Stimulated activated CD4-positive, alpha-beta T cell treated with anti-CD3 and anti-CD28 coated beads, TNF-alpha, amount 100 ng/mL, for 4 hours (primary cell): ENCODE measurements at places on chromosomes 13 and 19.

DNA sequence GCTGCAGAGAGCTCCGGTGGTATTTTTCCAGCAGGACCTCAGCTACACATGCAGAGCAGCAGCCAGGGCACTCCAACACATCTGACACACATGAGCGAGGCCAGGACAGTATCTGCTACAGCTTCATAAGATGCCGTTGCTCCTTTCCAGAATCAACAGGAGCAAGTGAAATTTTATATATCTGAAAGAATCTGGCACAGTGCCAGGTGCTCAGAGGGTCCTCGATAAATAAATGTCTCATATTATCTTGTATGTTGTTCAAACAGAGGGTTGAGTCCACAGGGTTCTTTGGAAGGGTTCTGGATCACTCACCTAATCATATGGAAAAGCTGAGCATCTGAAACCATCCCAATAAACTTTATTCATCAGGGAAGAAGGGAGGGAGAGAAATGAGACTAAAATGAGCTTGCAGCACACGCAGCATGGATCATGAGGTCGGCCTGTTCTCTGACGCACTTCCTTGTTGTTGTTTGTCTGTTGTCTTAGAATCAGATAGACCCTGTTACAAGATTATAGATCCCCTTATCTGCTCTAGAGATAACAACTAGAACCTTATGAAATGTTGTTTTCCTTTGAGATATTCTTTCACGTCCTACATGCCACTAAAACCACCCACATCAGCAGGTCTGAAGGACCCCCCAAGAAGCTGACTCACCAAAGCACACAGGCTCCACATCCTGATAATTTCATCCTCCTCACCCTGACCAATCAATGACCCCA, 3.2 kb upstream of the METTL21C start:
- no peak for DNase-seq

DNA sequence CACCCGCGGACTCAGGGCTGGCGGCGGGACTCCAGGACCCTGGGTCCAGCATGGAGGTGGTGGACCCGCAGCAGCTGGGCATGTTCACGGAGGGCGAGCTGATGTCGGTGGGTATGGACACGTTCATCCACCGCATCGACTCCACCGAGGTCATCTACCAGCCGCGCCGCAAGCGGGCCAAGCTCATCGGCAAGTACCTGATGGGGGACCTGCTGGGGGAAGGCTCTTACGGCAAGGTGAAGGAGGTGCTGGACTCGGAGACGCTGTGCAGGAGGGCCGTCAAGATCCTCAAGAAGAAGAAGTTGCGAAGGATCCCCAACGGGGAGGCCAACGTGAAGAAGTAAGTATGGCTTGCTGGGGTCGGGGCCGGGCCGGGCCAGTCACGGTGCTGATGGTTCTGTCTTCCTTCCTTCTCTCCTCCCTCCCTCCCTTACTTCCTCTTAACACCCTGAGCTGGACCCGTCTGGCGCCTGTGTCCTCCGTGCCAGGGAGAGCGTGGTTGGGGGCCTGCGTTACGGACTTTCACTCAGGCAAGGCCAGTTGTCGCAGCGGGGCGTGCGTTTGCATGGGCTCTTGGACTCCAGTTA, 1.4 kb downstream of the STK11 start:
- no peak for DNase-seq

DNA sequence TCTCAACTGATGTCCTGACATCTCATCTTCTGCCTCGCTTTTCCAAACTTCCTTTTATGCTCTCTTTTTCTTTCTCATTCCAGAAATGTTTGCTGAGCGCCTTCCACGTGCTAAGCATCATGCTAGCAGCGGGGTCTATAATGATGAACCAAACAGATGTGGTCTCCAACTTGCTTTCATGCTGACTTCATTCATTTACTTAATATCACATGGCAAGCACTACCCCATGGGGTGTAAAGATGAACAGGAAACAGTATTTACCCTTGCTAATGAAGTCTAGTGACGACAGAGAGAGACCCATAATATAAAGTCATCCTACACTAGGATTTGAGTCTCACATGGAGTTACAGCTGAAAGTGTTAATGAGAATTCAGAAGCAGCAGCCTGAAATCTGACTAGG, 21.6 kb upstream of the URAD start:
- no peak for DNase-seq

DNA sequence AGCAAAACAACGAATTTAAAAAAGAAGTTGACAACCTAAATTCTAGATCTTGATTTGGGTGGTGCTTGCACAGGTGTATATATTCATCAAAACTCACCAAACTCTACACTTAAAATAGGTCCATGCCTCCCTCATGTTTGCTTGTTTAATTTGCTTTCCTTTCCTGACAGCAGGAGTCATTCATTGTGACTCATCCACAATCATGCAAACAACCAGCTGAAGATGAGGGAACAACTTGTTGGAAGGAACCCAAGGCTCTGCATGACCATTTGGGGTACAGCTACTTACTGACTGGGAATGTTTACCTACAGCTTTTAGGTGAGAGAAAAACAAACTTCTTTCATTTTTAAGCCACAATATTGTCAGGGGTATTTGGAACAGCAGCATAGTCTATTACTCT, 96.6 kb downstream of the RXFP2 start:
- no peak for DNase-seq

DNA sequence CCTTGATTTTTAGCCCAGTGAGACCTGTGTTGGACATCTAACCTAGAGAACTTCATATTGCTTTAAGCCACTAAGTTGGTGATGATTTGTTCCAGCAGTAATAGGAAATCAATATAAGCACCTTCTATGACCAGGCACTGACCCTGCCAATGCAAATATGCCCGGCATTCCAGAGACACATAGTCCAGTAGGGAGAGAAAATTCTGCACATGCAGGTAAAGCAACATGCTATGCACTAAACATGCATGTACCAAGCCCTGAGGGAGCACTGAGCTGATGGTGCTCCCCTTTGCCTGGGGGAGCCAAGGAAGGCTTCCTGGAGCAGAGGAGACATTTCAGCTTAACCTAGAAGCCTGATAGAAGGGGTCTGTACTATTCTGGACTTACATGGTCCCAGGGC, 40.4 kb upstream of the C13orf42 start:
- no peak for DNase-seq

- no peak for DNase-seq
These were observed 2.3 kb downstream of the PRAM1 start for GRCh38 chr19:8500158-8500557.

- DNase-seq: no peak
These were observed 922 bp upstream of the ERVK3-1 start for GRCh38 chr19:58304255-58304654.

GRCh38 chr13:105545811-105546210, 989.7 kb downstream of the EFNB2 start:
- DNase-seq: no peak

GRCh38 chr19:16342002-16342715, 17.5 kb downstream of the KLF2 start:
- DNase-seq: peak; percentile 32

- no peak for DNase-seq
These were observed 10.2 kb downstream of the ZNF132 start for GRCh38 chr19:58429745-58430144.

GRCh38 chr13:20412691-20413355, 112.8 kb downstream of the CRYL1 start:
- DNase-seq: no peak

DNA sequence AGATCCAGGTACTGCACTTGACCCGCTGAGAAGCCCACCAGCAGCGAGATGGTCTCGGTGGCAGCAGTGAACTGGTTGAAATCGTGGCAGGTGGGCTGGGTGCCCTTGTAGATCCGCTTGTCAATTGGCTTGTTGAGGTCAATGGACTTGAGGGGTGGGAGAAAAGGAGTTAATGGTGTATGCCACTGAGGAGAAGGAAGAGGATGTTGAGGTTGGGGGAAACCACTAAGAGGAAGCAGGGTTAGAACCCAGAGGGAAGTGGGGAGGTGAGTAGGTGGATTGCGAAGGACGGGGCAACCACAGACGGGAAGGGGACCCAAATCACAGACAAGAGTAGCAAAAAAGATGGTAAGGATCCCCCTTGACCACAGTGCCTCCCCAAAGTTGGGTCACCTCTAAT, 1.7 kb downstream of the DMWD start:
- DNase-seq: no peak

DNA sequence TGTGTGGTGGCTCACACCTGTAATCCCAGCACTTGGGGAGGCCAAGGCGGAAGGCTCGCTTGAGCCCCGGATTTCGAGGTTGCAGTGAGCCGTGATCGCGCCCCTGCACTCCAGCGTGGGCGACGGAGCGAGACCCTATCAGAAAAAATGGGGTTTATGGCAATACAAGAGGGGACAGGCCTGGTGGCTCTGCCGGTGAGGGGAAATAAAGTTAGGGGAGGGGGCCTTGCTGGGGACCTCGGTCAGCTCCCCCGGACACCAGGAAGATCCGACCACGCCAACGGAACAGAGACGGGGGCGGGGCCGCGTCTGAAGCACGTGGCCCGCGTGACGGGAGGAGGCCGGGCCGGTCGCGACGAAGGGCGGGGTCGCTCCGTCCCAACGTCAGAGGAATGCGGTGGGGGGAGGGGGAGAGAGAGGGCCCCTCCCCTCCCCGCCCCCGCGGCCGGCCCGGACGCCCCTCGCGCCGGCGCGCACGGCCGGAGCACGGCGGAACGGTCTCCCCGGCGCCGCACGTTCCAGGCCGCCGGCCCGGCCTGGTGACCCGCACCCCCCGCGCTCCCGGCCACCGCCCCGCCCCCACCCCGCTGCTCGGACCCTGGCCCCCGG, 1.9 kb upstream of the HNRNPL start:
- DNase-seq: peak; percentile 84

GRCh38 chr13:83879431-83880171, 2.7 kb downstream of the SLITRK1 start:
- no peak for DNase-seq

DNA sequence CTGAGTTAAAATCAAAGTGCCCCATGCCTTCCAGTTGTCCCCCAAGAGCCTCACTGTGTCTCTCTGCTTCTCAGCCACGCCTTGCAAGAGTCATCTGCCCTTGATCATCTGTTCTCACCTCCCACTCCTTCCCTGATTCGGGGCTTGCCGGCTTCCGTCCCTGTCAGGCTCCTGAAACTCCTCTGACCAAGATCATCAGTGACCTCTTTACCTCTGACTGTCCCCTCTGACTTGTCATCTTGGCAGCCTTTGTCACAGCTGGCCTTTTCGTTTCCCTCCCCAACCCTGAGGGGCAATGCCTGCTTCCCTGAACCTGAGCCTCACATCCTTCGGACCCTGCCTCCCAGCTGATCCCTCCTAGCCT, 66.3 kb downstream of the MAP4K1 start:
- DNase-seq: no peak

GRCh38 chr13:97743938-97744337, 209.5 kb upstream of the IPO5 start:
- DNase-seq: no peak

- peak; percentile 51 for DNase-seq
These were observed 43.1 kb downstream of the CYP4F22 start for GRCh38 chr19:15551293-15552004.

DNA sequence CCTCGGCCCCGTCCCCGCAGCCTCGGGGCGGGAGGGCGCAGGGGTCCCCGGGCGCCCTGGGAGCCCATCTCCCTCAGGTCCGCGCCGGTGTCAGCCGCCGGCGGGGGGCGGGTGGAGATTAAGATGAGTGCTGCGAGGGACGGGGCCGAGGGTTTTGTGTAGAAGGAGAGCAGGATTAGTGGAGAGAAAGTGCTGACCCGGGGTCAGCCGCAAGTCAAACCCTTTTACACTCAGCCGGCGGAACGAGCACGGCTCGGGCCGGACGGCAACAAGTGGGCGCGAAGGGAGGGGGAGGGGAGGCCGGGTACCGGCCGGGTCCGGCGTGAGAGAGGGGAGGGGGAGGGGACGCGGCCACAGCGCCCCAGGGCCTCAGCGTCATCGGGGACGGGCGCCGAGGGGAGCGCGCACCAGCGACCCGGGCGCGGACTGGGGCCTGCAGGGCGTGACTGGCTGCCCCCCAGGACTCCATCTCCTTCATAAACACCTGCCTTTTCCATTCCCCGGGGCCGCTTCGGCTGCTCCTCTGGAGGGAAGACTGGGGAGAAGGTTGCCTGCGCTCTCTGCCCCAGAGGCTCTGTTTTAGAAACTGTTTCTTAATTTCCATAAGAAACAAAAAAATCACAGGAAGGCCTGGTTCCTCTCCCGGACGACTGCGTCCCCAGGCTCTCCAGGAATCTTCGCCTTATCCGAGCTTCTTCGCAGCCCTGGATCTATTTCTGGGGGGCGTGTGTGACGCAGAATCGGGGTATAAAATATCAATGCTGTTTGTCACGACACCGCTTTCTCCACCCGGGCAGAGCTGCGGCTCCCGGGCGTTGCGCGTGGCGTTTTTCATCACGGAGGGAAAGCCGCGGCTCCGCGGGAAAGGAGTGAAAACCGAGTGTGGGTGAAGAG, 6.5 kb downstream of the SOX1 start:
- no peak for DNase-seq

GRCh38 chr19:10045371-10045770, 32.1 kb downstream of the RDH8 start:
- no peak for DNase-seq

DNA sequence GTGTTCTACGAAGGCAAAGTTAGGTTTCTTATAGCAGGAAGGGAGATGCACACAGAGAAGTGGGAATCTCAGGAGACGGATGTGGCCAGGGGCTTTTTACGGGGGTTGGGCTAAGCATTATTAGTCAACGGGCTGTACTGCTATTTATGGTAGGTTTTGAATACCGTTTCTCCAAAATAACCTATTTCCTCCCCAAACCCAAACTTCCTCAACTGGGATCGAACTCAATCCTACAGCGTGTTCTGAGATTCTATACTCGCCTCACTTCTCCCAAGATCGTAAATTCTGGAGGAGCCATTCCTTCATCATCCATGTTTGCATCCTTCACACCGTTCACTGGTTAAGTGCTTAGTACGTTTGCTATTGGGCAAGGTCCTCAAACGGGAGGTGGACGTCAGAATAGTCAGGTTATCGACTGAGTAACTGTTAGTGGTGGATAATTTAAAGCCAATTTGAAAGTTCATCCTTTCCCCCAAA, 1.2 kb upstream of the TRIM13 start:
- DNase-seq: no peak

GRCh38 chr13:104111031-104111430, 1044.8 kb upstream of the SLC10A2 start:
- DNase-seq: no peak

DNA sequence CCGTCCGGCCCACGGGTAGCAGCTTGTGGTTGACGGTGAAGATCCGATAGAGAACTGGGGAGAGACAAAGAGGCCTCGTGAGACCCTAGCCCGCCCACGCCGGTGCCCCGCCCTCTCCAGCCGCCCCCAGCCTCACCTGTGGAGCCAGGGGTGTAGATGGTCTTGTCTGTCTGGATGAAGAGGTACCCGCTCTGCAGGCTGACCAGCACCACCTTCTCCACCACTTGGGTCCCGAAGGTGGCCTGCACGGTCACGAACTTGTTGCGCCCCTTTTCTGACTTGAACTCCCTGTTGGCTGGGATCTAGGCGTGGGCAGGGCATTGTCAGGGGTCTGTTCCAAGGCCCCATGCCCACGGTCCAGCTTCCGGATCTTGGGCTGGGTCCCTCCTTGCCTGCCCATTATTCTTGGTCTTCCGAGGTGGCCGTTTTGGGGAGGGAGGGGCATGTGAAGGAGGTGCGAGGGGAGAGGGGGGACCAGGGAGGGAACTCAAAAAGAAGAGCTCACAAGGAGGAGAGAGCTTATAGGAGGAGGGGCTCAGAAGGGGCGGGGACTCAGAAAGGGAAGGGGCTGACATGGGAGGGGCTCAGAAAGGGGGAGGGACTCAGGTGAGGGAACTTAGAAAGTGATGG, 2.2 kb downstream of the C3 start:
- no peak for DNase-seq

GRCh38 chr13:51311957-51312520, 27.5 kb upstream of the SERPINE3 start:
- DNase-seq: no peak

- DNase-seq: no peak
These were observed 98.3 kb downstream of the SLC7A1 start for GRCh38 chr13:29497137-29497654.
